ENCODE measurements at places on chromosomes 4 and X. TPM values are rescaled to one million over a fixed set of nuclear protein-coding genes. Genes with fewer than 3 reads are reported as not detected.

- no peak for DNase-seq
Observed at GRCh38 chr4:34950926-34951325, 1293.4 kb downstream of the ARAP2 start.

DNA sequence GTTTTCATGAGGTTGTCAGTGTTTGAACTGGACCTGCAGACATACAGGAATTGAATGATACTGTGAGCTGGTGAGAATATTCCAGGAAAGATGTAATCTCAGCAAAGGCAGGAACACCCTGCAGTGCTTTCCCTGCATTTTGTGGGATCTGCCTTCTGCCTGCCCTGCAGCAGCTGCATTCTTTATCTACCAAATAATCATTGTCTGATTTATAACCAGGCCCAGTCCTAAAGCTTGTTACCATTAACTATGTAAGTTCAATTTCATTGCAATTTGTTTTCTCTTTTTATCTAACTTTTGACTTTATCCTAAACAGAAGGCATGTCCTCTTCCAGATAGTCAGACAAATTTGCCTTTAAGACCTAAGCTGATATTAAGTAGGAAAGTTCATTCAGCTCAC, 99.8 kb upstream of the NOCT start:
- DNase-seq, result no peak

The CDS1 gene
- 0.29 TPM for total RNA-seq

The PGAM4 gene
- total RNA-seq, result not detected

DNA sequence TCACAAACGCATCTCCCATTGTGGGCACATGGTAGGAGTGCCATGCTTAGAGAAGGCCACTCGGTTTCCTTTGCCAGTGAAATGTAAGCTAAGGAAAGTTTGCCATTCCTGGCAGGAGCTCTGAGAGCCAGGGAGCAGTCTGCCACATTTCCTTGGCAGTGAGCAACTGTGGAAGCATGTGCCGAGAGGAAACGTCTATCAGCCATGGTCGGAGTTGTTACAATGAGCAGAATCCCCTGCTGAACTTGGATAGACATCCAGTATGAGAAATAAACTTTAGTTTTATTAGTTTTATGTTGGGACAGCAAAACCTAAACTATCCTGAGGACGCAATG, 51.1 kb downstream of the ENOPH1 start:
- no peak for DNase-seq

DNA sequence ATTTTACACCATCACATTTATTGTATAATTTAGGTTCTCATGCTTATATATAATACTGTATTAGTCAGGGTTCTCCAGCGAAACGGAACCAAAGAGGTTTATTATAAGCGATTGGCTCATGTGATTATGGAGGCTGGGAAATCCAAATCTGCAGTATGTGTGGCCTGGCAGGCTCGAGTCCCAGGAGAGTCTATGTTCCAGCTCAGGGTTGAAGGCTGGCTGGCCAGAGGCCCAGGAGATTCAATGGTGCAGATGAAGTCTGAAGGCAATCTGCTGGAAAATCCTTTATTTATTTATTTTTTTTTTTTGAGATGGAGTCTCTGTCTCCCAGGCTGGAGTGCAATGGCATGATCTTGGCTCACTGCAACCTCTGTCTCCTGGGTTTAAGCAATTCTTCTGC, 63.0 kb upstream of the WDFY3 start:
- DNase-seq, result no peak

The SEPSECS gene
- 6.7 TPM for total RNA-seq

- DNase-seq, result no peak
Observed at GRCh38 chr4:150744570-150744969, 162.6 kb downstream of the MAB21L2 start.

- DNase-seq, result no peak
Observed at GRCh38 chr4:30600246-30601017, 119.7 kb upstream of the PCDH7 start.

The TAB3 gene
- 18.5 TPM for total RNA-seq

The ACSL1 gene
- total RNA-seq, result 1,386 TPM

DNA sequence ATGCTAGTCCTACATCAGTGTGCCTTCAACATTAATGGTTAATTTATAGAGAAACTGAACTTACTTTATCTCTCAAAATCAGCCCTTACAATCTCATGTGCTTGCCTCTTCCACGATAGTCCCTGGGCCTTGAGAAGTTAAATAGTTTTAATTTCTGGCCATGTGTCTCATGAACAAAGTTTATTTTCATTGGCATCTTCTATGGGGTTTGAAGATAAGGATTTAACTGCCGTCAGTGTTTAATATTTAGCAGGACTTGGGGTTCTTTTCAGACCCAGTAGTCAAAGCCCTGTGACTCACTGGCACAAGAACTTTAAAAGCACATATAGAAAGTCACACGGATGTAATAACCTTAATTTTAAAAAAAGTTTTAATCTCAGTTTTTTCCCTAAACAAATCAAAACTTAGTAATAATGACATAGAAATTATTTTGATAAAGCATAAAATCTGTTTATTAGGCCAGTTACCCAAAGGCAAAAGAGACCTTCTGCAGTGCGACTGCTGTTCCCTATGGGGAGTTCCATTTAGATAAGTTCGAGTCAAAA, 10.1 kb upstream of the MPP1 start:
- no peak for DNase-seq

GRCh38 chr4:138414202-138414601, 172.1 kb upstream of the SLC7A11 start:
- DNase-seq, result no peak

- no peak for DNase-seq
Observed at GRCh38 chr4:18735740-18736268, 714.2 kb upstream of the LCORL start.

The TEC gene
- 5.4 TPM for total RNA-seq

DNA sequence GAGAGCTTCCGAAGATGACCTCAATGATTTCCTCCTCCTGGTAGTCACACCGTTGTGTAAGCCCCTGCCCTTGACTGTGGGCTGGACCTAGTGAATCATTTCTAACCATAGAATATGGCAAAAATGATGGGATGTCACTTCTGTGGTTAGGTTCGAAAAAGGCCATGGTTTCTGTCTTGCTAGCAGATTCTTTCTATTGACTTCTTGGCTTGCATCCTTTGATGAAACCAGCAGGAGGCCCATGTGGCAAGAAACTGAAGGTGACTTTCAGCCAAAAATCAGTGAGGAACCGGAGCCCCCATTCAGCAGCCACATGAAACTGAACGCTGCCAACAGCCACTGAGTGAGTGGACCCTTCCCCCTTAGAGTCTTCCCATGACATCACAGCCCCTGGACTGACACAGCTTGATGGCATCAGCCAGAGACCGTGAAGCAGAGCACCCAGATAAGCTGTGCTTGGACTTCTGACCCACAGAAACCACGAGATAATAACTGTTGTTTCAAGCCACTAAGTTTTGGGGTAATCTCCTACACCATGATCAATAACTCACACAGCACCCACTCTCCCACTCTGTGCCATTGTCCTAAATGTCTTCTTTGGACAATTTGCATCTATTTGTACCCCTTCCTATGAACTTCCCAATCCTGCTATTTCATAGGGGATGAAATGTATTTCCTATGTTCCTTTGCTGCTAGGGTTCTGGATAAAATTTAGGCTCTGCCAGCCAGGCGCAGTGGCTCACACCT, 148.0 kb upstream of the STX18 start:
- no peak for DNase-seq

The DGKK gene
- total RNA-seq, result not detected

The SULT1B1 gene
- total RNA-seq, result 5.4 TPM

DNA sequence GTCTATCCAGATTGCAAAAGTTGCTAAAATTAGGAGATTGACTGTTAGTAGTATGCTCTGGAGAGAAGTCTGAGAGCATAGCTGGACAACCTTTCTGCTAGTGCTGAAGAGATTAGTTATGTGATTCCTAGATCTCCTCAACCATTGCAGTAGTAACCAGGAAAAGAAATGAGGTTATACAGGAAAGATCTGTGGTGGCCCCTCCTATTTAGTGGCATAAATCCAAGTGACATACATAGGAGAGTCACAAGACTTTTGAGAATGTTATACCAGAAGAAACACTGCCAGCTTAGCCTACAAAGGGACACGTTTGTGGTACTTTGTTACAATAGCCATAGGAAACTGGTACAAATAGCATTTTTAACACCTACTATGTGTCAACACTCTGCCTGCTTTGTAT, 105.2 kb downstream of the ATP10D start:
- no peak for DNase-seq

- DNase-seq, result no peak
Observed at GRCh38 chrX:134632355-134632754, 25.9 kb downstream of the PLAC1 start.

GRCh38 chr4:98444371-98444770, 183.2 kb downstream of the RAP1GDS1 start:
- no peak for DNase-seq

- no peak for DNase-seq
Observed at GRCh38 chr4:125254106-125254505, 60.6 kb upstream of the FAT4 start.

DNA sequence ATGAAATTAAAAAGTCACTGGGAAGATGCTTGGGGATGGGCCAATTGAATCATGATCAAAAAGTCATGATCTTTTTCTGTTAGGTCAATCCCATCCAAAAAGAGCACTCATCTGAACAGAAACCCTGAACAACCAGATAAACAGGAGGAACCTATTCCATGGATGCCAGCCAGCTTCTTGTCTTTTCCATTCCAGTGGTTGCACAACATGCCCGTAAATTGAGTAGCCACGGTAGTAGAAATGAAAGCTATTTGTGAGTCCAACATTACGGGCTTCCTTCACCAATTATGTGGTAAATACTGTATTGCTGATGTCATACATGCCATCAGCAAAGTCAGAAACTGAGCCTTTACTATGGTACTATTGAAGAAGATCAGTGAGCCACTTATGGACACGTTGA, 982.4 kb upstream of the HS3ST1 start:
- no peak for DNase-seq

The SPANXA2 gene
- not detected for total RNA-seq

- DNase-seq, result no peak
Observed at GRCh38 chr4:57911203-57911602, 801.0 kb upstream of the IGFBP7 start.

DNA sequence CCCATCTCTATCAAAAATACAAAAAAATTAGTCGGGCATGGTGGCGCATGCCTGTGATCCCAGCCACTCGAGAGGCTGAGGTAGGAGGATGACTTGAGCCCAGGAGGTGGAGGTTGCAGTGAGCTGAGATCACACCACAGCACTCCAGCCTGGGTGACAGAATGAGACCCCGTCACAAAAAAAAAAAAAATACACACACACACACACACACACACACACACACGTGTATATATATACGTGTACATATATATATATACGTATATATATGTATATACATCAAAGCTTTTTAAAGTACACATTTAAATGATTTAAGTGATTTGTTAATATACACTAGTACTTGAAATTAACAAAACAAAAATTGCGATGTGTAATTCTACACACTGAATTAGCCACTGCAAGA, 6.0 kb downstream of the FBXW7 start:
- DNase-seq, result no peak

DNA sequence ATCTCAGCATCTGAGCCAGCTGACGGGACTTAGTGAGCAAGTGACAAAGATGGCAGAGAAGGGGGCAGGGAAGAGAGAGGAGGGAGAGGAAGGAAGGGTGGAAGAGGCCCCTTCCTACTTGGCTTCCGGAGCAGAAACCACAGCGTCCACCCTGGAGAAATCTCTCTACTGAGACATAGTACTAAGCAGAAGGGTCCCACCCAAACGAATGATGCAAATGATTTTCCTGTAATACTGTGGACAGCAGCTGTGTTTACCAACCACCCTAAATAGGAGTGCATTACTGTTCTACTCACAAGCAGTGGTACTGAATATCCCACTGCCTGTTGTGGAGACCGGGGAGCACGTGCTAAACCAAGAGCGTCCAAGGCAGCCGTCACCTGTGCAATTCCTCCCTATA, 29.4 kb downstream of the DTHD1 start:
- DNase-seq, result no peak

DNA sequence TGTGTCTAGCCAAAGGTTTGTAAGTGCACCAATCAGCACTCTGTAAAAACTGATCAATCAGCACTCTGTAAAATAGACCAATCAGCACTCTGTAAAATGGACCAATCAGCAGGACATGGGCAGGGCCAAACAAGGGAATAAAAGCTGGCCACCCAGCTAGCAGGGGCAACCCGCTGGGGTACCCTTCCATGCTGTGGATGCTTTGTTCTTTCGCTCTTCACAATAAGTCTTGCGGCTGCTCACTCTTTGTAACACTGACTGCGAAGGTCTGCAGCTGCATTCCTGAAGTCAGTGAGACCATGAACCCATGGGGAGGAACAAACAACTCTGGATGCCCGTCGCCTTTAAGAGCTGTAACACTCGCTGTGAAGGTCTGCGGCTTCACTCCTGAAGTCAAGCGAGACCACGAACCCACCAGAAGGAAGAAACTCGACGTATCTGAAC, 14.3 kb downstream of the HNRNPDL start:
- no peak for DNase-seq

DNA sequence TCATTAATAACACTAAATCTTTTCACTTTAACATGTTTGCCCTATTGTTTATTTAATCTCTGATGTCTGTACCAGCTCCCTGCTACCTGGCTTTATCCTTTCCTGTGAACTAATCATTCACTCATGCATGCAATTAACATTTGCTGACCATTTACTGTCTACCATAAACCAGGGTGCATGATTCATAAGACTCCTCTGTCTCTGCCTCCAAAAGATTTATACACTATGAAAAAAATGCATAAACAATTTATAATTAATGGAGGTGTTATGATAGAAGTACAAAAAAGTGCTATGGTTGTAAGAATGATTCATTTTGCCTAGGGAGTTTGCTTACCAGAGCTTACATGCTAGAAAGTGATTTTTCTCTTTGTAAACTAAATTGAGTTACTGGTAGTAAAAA, 24.5 kb upstream of the CPEB2 start:
- no peak for DNase-seq

The ANK2 gene
- 97.0 TPM for total RNA-seq

- no peak for DNase-seq
Observed at GRCh38 chr4:186918466-186918865, 194.8 kb upstream of the FAT1 start.

DNA sequence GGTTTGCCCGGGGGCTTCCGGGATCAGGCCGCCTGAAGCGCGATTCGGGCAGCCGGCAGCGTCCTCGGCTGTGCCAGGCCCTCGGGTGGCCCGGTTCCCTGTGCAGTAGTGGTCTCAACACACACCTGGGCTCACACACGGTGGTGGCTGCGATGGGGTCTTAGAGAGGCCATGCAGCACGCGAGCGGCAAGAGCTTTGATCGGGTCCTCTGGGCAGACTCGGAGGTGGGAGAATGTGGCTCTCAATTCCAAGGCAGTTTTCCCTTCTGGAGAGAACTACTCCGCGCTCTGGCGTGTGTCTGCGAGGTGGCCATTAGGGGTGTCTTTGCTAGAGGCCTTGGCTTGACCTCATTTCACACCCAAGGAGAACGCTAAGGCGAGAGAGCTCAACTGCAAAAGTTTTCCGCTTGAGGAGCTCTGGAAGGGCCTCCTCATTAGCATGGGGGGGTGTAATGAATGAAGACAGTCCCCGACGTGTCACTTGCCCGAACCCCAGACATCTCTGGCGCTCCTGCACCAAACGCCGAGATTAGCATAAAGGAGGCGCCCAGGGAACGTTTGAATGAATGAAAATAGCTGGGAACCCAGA, 771 bp upstream of the RBPJ start:
- no peak for DNase-seq

Measured in mesenteric fat pad (tissue), 1 donor.